ENCODE measurements at places on chromosomes 6 and 20.

DNA sequence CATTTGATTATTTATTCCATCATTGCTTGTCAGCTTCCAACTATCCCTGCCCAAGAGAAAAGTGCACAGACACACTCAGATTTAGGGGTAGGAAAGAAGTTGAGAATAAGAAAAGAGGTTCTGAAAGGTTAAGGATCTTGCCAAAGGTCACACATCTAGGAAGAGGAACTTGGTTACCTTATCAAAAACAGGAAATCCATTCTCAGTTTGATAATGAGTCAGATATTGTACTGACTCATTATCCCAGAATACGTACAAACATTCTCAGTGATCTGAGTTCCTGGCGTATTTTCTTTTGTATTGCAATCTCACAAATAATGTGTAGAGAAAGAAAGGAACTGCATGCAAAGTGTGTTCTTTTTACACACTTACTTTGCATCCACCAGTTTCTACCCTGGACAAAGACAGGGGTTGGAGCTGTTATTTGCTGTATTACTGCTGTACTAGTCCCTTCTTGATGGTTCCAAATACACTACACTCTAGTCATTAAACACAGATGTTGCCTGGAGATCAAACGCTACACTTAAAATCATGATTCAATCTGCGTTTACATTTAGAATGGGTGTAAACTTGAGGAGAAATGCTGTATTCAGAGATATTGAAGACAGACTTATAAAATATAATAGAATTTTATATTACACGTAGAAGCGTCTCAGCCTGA lies 545.7 kb downstream of the PRKN start:
- DNase-seq, result no peak

DNA sequence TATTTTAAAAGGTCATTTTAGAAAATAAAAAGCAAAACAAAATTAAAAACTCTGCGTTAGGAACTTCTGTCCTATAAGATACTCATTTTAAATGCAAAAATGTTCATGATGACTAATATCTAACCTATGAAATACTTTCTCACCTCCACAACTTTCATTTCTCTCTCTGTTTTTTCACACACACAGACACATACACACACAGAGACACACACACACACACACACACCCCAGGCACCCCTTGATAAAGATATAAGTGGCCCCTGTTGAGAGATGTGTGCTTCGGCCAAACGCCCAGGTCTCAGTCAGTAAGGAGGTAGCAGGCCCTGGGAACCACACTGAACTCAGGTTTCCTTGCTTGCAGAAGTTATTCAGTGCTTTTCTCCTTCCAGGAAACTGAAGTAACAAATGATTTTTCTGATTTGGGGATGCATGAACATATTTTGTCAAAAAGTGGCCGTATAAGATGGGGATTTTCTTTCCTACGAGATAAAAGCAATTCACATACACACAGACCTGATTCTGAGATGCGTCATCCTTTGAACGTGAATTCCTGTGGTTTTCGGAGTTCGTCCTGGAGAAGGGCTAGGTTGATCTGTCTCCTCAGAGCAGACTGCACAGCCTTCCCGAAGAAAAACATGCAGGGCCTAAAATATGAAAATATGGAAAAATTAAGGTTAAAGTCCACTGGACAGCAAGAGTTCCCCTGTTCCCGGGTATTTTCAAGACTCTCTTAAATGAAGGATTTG lies 306.8 kb upstream of the FOXQ1 start:
- DNase-seq, result no peak

DNA sequence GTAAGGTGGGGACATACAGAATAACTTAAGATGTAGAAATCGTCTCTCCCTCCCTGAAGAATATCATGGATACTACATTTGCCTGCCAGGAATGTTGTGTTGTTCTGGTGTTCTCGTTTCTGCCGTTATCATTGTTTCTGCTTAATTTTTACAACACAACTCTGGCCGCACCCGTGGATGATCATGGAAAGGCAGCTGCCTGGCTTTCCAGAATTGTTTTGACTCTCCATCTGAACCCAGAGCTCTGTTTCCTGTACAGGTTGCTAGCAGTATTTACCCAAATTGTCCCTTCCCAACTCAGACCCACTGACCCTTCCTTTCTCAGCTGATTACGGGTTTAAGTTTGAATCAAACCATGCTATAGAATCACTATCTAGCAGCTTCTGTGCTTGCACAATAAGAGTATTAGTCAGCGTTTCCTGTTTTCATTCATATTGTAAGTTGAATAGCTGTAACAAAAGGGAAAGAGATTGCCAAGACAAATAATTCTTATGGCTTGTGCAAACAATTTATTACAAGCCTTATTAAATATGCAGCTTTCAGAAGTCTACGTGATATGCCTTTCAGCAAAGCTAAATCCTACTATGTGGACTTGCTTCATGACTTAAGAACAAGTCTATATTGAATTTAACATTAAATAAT lies 139.0 kb downstream of the MTHFD1L start:
- peak; percentile 78 for DNase-seq

- DNase-seq, result no peak
Observed at GRCh38 chr6:119076576-119077390, 1.7 kb downstream of the FAM184A start.

DNA sequence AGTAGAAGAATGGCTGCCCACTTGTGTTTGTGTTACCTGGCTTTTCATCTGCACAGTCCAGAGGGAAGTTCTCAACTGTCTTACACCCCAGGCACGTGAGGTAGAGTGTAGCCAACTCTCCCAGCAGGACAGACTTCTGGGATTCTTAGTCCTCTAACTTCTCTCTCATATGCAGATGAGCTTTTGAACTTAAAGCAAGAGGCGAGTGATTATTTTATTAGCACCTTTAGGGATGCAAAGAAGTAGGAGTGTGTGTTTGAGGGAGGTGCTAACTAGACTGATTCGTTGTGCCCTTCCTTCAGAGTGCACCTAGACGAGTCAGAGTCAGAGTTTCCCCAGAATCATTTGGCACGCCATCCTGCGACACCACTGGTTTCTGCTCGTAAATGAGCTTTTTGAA lies 10.8 kb downstream of the CDYL start:
- DNase-seq, result no peak

DNA sequence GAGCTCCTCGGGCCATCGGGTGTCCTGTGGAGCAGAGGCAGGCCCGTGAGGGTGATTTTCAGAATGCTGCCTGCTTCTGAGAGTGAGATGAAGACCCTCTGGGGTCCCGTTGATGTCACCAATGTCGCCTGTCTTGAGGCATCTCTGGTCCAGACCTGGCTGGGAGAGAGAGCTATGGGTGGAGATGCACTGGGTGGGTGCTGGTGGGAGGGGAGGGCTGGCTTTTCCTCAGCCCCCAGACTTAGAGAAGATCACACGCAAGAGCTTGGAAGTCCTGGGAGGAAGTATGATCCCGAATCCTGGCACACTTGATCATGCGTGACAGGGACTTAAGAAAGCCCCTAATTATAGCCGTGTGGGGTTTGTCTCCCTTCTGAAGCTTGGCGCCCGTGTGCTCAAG lies 103.2 kb upstream of the CD93 start:
- no peak for DNase-seq

- DNase-seq, result no peak
Observed at GRCh38 chr20:24444526-24445190, 24.8 kb upstream of the SYNDIG1 start.

GRCh38 chr6:84719152-84719551 lies 45.2 kb downstream of the TBX18 start:
- no peak for DNase-seq

DNA sequence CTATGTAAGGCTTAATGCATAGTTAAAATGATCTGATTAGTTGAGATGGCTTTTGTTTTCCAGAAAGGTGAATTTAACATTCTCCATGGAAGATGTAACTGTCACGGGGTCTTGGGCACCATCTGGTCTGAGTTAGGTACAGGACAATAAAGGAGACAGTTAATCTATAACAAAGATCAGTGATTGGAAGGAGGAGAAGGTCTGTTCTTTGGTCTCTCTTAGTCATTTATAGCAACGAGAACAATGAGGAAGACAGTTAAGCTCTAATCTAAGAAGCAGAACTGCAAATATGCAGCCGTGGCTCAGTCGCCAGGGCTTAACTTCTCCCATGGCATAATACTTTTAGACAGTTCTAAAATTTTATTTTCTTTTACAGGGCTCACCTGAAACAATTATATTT lies 405.5 kb upstream of the SULF2 start:
- DNase-seq, result no peak

GRCh38 chr6:13870214-13870830 lies 54.4 kb upstream of the RNF182 start:
- no peak for DNase-seq

DNA sequence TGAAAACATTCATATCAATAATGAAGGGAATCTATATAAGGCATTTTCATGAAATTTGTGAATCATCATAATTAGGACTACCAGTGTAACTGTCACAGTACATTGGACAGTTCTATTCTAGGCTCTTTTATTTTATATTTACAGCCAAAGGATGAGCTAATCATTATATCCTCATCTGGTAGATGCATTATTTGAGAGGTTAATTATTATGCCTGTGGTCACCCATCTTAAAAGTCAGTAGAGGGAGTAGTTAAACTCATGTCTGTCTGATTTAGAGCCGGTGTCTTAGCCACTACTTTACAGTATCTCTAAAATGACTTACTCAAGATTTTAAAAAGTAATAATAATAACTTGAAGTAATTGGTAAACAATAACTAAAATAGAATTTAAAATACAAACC lies 899.3 kb upstream of the MAP3K7 start:
- DNase-seq, result no peak

GRCh38 chr20:23022849-23023248 lies 12.3 kb upstream of the SSTR4 start:
- no peak for DNase-seq

GRCh38 chr6:106764353-106764980 lies 135.1 kb downstream of the QRSL1 start:
- DNase-seq, result no peak

- DNase-seq, result no peak
Observed at GRCh38 chr20:51565298-51566144, 23.0 kb upstream of the NFATC2 start.

DNA sequence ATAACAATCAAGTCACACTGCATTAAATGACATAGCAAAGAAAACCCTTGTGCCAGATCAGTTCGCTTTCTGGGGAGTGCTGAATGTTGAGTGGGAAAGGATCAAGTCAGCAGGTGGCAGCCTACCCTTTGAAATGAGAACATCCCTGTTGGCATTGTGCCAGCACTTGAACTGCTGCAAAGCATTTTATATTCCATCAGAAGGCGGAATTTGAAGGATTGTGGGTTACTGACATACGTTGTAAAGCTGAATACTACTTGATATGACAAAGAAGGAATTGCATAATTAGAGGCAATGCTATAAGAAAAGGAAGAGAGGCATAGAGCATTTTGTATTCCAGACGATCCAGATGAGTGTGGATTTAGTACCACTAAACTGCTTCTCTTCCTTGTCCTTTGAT lies 26.5 kb downstream of the BCKDHB start:
- peak; percentile 78 for DNase-seq

DNA sequence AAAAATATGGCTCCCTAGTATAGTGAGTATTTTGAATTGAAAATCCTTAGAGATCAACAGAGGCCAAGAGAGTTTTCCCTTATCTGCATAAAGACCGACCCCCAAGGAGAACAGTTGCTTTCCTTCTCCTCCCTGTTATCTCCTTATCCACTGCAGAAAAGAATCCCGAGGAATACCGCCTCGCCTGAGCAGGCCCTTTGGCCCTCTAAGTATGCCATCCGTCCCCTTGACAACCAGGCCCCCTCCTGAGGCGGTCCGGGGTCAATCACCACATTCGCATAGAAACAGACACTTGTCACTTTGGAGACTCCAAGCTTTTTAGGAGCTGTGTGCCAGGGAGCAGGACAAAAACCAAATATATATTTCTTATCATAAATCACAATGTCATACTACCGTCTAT lies 15.9 kb upstream of the GGTLC1 start:
- DNase-seq, result no peak

GRCh38 chr6:139823099-139823807 lies 448.8 kb upstream of the CITED2 start:
- no peak for DNase-seq

- no peak for DNase-seq
Observed at GRCh38 chr6:3408665-3409064, 48.2 kb downstream of the SLC22A23 start.

- DNase-seq, result no peak
Observed at GRCh38 chr20:46053416-46053815, 24.4 kb downstream of the SLC12A5 start.

- peak; percentile 65 for DNase-seq
Observed at GRCh38 chr6:34953061-34954025, 64.3 kb downstream of the ANKS1A start.

GRCh38 chr6:142275236-142276006 lies 26.4 kb upstream of the ADGRG6 start:
- DNase-seq, result no peak

DNA sequence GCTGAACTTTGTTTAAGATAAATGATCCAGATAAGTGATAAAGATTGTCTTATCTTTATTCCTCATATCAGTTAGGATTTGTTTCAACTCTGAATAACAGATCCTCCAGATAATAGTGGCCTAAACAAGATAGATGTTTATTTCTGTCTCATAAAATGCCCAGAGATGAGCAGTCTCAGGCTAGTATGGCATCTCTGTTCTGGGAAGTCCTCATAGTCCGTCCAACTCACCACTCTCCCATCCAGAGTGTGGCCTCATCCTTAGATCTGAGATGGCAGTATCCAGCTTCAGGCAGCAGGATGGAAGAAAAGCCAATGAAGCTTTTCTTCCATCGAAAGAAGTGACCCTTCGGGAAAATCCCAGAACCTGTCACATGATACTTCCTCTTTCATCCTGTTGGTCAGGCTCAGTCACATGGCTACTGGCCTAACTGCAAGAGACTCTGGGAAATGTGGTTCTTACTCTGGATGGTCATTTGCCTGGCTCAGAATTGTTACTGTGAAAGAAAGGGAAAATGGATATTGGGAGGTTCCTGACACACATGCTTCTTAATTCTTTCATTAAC lies 29.4 kb upstream of the TAGAP start:
- no peak for DNase-seq

GRCh38 chr6:18493382-18493891 lies 106.3 kb downstream of the RNF144B start:
- DNase-seq, result no peak

DNA sequence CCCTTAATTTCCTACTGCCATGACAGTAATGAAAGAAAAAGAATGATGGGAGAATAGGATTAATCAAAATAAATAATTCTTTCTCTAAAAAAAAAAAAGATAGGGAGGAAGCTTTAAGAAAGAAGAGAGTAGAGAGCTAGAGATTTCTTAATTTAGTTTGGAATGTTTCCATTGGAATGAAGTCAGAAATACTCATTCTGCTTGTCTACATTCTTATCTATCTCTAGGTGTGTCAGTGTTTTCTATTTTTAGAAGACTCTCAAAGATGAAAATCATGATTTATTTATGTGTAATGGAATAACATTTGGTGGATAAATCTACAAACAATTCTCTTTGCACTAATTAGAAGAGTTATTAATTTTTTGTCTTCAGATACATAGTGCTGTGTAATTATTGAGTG lies 38.0 kb upstream of the HIVEP1 start:
- no peak for DNase-seq

DNA sequence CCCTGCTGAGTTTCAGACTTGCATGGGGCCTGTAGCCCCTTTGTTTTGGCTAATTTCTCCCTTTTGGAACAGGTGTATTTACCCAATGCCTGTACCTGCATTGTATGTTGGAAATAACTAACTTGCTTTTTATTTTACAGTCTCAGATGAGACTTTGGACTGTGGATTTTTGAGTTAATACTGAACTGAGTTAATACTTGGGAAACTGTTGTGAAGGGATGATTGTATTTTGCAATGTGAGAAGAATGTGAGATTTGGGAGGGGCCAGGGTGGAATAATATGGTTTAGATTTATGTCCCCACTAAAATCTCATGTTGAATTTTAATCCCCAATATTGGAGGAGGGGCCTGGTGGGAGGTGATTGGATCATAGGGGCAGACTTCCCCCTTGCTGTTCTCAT lies 99.1 kb upstream of the IRAK1BP1 start:
- DNase-seq, result no peak

All from COR-L47 (cell line).